ENCODE measurements at places on chromosomes 5 and 9. TPM values are rescaled to one million over a fixed set of nuclear protein-coding genes. Genes with fewer than 3 reads are reported as not detected.

PDLIM4 gene
- total RNA-seq = 1.1 TPM

QRFP gene
- not detected for total RNA-seq

POLK gene
- 11.7 TPM for total RNA-seq

SPINK13 gene
- total RNA-seq = not detected

NIM1K gene
- not detected for total RNA-seq

CDKN2B-AS1 gene
- 0.77 TPM for total RNA-seq

ZNF366 gene
- total RNA-seq = not detected

PTGS1 gene
- total RNA-seq = 0.06 TPM

GDNF gene
- total RNA-seq = 0.46 TPM

GADD45G gene
- total RNA-seq = not detected
